ENCODE measurements at places on chromosomes 1 and 21. TPM values are rescaled to one million over a fixed set of nuclear protein-coding genes. Genes with fewer than 3 reads are reported as not detected.

The FNDC10 gene
- 2.9 TPM for total RNA-seq

The CELA2A gene
- 0.74 TPM for total RNA-seq

The SFN gene
- 1.3 TPM for total RNA-seq

The VASH2 gene
- total RNA-seq: 3.0 TPM

The DNAJC28 gene
- total RNA-seq: 1.6 TPM

The OR2L2 gene
- 0.10 TPM for total RNA-seq

The RC3H1 gene
- total RNA-seq: 37.0 TPM

The DNMT3L gene
- total RNA-seq: not detected

The BECN2 gene
- total RNA-seq: not detected

The TTF2 gene
- total RNA-seq: 15.1 TPM

The CELSR2 gene
- total RNA-seq: 1.5 TPM

The KAZN gene
- 26.9 TPM for total RNA-seq

The ELAPOR1 gene
- 0.26 TPM for total RNA-seq

The S100A7 gene
- total RNA-seq: not detected

The UBXN10 gene
- total RNA-seq: 0.29 TPM

The ZNF644 gene
- total RNA-seq: 38.3 TPM

The AK5 gene
- not detected for total RNA-seq

The UBXN11 gene
- total RNA-seq: 22.2 TPM

The PLEKHG5 gene
- 9.3 TPM for total RNA-seq

The GUCA2A gene
- total RNA-seq: not detected

The NCAM2 gene
- total RNA-seq: 0.93 TPM

The KDM5B gene
- 33.4 TPM for total RNA-seq

The G0S2 gene
- total RNA-seq: 2,798 TPM

The OR2T33 gene
- total RNA-seq: not detected

The RXFP4 gene
- total RNA-seq: not detected

The GJB4 gene
- not detected for total RNA-seq

The ZNF593OS gene
- total RNA-seq: not detected

The COL8A2 gene
- total RNA-seq: 3.3 TPM

The PCNX2 gene
- total RNA-seq: 6.1 TPM

The COL24A1 gene
- 0.32 TPM for total RNA-seq

The DARS2 gene
- 14.7 TPM for total RNA-seq

The TRABD2B gene
- 2.3 TPM for total RNA-seq

The SH3D21 gene
- 2.6 TPM for total RNA-seq

The MRPS6 gene
- total RNA-seq: 69.3 TPM

The PLEKHN1 gene
- total RNA-seq: 0.39 TPM

The CLDN19 gene
- not detected for total RNA-seq

The GBP5 gene
- total RNA-seq: 2.1 TPM

The CTXND2 gene
- total RNA-seq: not detected

The ATP13A2 gene
- 37.7 TPM for total RNA-seq

The TMEM61 gene
- total RNA-seq: not detected

The FAM43B gene
- total RNA-seq: 0.87 TPM

The VANGL1 gene
- 12.5 TPM for total RNA-seq

The LDLRAD2 gene
- total RNA-seq: 0.35 TPM

The PTPN22 gene
- total RNA-seq: 3.7 TPM

The ANKRD35 gene
- total RNA-seq: 4.3 TPM

The ARMH1 gene
- total RNA-seq: 1.9 TPM

The DNAJC8 gene
- 70.7 TPM for total RNA-seq

The SLAMF1 gene
- total RNA-seq: 0.84 TPM

The SH2D1B gene
- 0.61 TPM for total RNA-seq

The LCE1C gene
- total RNA-seq: not detected

The MYOM3 gene
- total RNA-seq: 0.42 TPM

The CRNN gene
- total RNA-seq: not detected

The SHISAL2A gene
- total RNA-seq: not detected

The KCNJ9 gene
- not detected for total RNA-seq

The FMOD gene
- 95.2 TPM for total RNA-seq

The PHC2 gene
- total RNA-seq: 142 TPM

The MMP23B gene
- total RNA-seq: 17.2 TPM
